ENCODE measurements at places on chromosomes 7 and 10. TPM values are rescaled to one million over a fixed set of nuclear protein-coding genes. Genes with fewer than 3 reads are reported as not detected.

DNA sequence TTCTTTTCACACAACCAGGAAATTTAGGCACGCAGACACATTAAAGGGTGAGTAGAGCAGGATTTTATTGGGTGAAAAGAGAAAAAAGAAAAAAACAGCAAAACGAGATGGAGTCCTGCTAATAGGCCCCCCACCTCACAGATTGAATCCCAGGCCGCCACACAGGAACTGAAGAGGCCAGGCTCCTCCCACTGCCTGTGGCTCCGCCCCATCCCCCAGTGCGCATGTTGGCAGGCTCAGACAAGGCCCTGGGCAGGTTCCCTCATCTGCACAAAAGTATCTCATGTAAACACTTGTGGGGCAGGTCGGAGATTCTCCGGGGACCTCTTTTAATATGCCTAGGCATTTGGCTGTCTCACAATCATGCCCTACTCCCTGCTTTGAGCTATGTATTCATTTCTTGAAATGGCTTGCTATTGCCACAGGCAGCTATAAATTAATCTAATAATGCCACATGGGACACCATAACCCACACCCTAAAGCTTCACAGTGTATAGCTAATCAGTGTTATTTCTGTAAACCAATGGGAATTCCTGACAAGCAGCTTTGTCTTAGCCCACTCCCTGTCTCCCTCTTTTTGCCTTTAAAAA lies 76.2 kb upstream of the KIF5B start:
- no peak overlapping the region for H3K4me3 ChIP-seq
- no peak overlapping the region for H3K27ac ChIP-seq
- peak; percentile 31 for DNase-seq
- H3K4me1 ChIP-seq, result peaks cover 7% of the 10 kb centered on the region
- no peaks in the 10 kb centered on the region for H3K27me3 ChIP-seq

The MUC3A gene
- total RNA-seq, result 2.6 TPM

GRCh38 chr10:29881811-29882210 lies 177.6 kb downstream of the JCAD start:
- no peak overlapping the region for H3K27ac ChIP-seq
- no peaks in the 10 kb centered on the region for H3K36me3 ChIP-seq
- H3K4me3 ChIP-seq, result no peak overlapping the region
- H3K4me1 ChIP-seq, result no peaks in the 10 kb centered on the region

DNA sequence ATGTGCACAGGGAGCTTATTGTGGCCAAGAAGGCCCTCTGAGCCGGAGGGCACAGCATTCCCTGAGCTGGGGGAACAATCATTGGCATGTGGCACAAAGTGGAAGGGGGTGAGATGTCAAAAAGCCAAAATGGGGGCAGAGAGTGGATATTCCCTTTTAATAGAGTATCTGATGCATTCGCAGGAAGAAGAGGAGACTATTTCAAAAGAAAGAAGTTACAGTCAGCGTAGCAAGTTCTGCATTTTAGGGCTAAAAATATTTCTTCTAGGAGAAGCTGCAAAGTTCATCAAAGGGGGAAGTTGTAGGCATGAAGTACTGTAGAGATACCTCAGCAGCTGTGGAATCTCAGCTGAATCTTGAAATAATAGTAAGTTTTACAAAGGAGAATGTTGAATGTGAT lies 136.0 kb upstream of the WDR11 start:
- H3K4me3 ChIP-seq, result no peak overlapping the region
- H3K27ac ChIP-seq, result no peak overlapping the region
- H3K27me3 ChIP-seq, result no peaks in the 10 kb centered on the region
- H3K4me1 ChIP-seq, result no peaks in the 10 kb centered on the region
- no peaks in the 10 kb centered on the region for H3K36me3 ChIP-seq
- DNase-seq, result no peak

The EXOC6 gene
- total RNA-seq, result 25.0 TPM

GRCh38 chr10:119337796-119338432 lies 130.5 kb downstream of the GRK5 start:
- H3K27ac ChIP-seq, result no peak overlapping the region
- no peak for DNase-seq
- H3K27me3 ChIP-seq, result peaks cover 23% of the 10 kb centered on the region
- H3K36me3 ChIP-seq, result no peaks in the 10 kb centered on the region

DNA sequence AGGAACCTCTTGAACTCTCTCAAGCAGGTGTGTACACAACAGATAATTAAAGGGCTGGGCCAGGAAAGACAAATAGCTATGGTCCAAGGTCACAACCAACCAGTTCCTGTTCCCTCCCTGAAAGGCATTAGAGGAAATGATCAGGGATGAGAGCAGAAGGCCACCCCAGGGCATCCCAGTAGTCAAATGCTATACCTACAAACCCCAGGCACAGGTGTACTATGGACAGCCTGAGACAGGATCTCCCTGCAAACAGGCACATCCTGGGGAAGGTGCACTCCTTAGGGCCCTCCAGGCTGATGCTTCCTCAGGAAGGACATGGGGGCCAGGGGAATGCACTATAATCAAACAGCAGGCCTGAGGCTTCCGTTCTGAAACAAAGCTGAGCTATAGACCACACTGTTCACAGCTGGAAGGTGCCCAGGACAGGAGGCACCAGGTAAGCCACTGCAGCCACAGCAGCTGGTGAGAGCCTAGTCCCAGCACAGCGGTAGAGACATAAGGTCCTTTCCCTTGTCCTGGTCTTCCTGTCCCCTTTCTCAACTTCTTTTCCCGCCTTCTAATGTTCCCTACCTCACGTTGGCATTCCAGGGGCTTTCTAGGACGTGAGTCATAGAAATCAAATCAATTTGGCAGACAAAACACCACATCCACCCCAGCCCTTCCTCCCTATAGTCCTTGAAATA lies 13.3 kb downstream of the PARP12 start:
- peaks cover 8% of the 10 kb centered on the region for H3K4me1 ChIP-seq
- DNase-seq, result no peak
- H3K27ac ChIP-seq, result no peak overlapping the region
- no peaks in the 10 kb centered on the region for H3K27me3 ChIP-seq

The PON2 gene
- 14.6 TPM for total RNA-seq

- H3K4me3 ChIP-seq, result no peak overlapping the region
- no peak for DNase-seq
- H3K4me1 ChIP-seq, result no peaks in the 10 kb centered on the region
Observed at GRCh38 chr10:7474388-7474787, 63.6 kb upstream of the SFMBT2 start.

- H3K4me3 ChIP-seq, result no peak overlapping the region
- no peak for DNase-seq
- no peak overlapping the region for H3K27ac ChIP-seq
- H3K27me3 ChIP-seq, result peaks cover 58% of the 10 kb centered on the region
- H3K4me1 ChIP-seq, result peaks cover 30% of the 10 kb centered on the region
Observed at GRCh38 chr7:1229956-1230355, 2.7 kb upstream of the UNCX start.

DNA sequence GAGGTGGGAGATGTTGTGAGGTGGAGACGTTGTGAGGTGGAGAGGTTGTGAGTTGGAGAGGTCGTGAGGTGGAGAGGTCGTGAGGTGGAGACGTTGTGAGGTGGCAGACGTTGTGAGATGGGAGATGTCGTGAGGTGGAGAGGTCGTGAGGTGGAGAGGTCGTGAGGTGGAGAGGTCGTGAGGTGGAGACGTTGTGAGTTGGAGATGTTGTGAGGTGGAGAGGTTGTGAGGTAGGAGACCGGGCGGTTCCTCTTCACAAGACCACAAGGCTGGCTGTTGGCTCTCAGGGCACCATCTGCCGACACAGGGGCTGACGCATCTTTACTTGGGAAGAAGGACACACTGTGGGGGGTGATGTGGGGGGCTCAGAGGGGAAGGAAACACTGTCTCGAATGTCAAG lies 34.7 kb upstream of the SHH start:
- DNase-seq, result no peak
- H3K27me3 ChIP-seq, result peaks cover 92% of the 10 kb centered on the region
- no peak overlapping the region for H3K27ac ChIP-seq
- H3K4me1 ChIP-seq, result no peaks in the 10 kb centered on the region

GRCh38 chr7:111082351-111082750 lies 8.6 kb upstream of the LRRN3 start:
- DNase-seq, result no peak
- no peak overlapping the region for H3K4me3 ChIP-seq
- no peaks in the 10 kb centered on the region for H3K4me1 ChIP-seq
- no peak overlapping the region for H3K27ac ChIP-seq
- no peaks in the 10 kb centered on the region for H3K27me3 ChIP-seq

The DOCK4 gene
- total RNA-seq, result 3.8 TPM

DNA sequence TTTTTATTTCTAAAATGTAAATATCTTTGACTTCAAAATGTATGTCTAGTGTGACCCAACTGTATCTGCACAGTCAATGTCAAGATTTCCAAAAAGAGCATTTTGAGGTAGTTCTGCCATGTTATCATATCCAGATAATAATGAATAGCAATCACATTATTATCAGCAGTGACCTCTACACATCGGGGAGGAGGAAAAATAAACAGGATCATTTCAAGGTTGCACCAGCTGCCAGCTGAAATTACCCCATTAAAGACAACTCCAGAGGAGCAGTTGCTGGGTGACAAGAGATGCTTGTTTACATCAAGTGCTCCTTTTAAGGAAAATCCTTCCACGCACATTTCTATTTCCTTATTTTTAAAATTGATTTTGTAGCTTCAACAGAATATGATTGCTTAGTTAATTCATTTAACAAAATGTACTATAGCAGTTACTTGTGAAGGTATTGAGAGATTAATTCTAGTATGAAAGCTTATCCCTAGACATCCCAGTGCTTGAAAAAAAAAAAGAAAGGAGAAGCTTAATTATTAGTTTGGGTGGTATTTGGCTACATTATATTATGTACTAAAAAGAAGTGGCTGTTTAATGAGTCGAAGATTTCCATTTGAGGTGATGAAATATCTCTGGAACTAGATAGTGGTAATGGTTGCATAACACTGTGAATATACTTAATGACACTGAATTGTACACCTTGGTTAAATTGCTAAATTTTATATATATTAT lies 19.3 kb upstream of the SLC35G1 start:
- H3K27me3 ChIP-seq, result no peaks in the 10 kb centered on the region
- H3K27ac ChIP-seq, result no peak overlapping the region
- H3K4me1 ChIP-seq, result peaks cover 10% of the 10 kb centered on the region
- no peaks in the 10 kb centered on the region for H3K36me3 ChIP-seq
- H3K4me3 ChIP-seq, result no peak overlapping the region

- no peak overlapping the region for H3K4me3 ChIP-seq
- no peak overlapping the region for H3K27ac ChIP-seq
- no peak for DNase-seq
- no peaks in the 10 kb centered on the region for H3K4me1 ChIP-seq
- H3K36me3 ChIP-seq, result peaks cover 86% of the 10 kb centered on the region
- no peaks in the 10 kb centered on the region for H3K27me3 ChIP-seq
Observed at GRCh38 chr10:96548589-96548988, 34.9 kb upstream of the TLL2 start.

- no peaks in the 10 kb centered on the region for H3K36me3 ChIP-seq
- no peak for DNase-seq
- no peak overlapping the region for H3K27ac ChIP-seq
- H3K4me3 ChIP-seq, result no peak overlapping the region
Observed at GRCh38 chr7:155558961-155559360, 12.6 kb upstream of the CNPY1 start.

The LRRC61 gene
- 50.6 TPM for total RNA-seq

DNA sequence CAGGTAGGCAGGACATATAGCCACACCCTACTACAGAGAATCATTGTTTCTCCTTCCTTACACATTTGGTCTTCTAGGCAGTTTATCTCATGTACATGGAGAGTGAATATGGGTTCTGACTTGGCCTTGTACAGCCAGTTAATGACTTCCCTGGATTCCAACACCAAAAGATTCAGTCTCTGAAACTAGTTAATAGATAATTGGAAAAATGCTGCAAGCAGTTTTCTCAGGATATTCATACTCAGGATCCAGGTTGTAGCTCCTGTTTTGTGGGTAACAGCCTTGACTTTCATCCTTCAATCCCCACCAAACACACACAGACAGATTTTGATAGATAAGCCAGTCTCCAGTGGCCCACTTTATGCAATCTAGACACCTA lies 690.2 kb downstream of the NRG3 start:
- H3K27me3 ChIP-seq, result no peaks in the 10 kb centered on the region
- H3K27ac ChIP-seq, result no peak overlapping the region
- no peak overlapping the region for H3K4me3 ChIP-seq
- H3K36me3 ChIP-seq, result no peaks in the 10 kb centered on the region
